ENCODE measurements at places on chromosomes 11 and 22. TPM values are rescaled to one million over a fixed set of nuclear protein-coding genes. Genes with fewer than 3 reads are reported as not detected.

DNA sequence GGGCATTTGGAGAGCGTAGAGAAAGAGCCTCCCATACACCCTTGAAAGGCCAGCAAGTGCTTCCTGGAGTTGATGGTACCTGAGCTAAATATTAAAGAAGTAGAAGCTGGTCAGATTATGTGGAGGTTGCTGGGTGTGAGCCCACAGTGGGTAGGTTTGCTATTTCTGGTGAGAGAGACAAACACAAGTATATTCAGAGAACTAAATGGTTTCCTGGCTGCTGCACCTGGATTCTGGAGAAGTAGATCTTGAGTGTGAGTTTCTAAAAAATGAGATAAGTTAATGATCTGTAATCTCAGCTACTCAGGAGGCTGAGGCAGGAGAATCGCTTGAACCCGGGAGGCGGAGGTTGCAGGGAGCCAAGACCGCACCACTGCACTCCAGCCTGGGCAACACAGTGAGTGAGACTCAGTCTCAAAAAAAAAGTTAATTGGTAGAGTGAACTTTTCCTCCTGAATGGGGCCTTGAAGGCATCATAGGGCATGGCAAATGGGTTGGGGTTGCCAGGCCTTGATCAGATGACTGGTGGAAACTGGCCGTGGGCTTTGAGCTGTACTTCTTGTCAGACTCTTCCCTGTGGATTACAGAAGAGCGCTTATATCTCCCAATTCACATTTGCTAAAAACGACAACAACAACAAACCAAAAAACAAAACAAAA, 75.8 kb downstream of the ADAMTS15 start:
- no peaks in the 10 kb centered on the region for H3K36me3 ChIP-seq
- no peak for DNase-seq
- H3K27ac ChIP-seq: no peak overlapping the region
- no peak overlapping the region for H3K4me3 ChIP-seq
- no peaks in the 10 kb centered on the region for H3K4me1 ChIP-seq

GRCh38 chr11:31131760-31132159, 237.8 kb downstream of the DCDC1 start:
- no peak overlapping the region for H3K4me3 ChIP-seq
- H3K27me3 ChIP-seq: no peaks in the 10 kb centered on the region
- no peak for DNase-seq
- H3K27ac ChIP-seq: no peak overlapping the region
- H3K4me1 ChIP-seq: peaks cover 3% of the 10 kb centered on the region

GRCh38 chr11:106137061-106137460, 59.6 kb downstream of the AASDHPPT start:
- H3K4me3 ChIP-seq: no peak overlapping the region
- H3K27ac ChIP-seq: no peak overlapping the region
- no peak for DNase-seq
- no peaks in the 10 kb centered on the region for H3K27me3 ChIP-seq

DNA sequence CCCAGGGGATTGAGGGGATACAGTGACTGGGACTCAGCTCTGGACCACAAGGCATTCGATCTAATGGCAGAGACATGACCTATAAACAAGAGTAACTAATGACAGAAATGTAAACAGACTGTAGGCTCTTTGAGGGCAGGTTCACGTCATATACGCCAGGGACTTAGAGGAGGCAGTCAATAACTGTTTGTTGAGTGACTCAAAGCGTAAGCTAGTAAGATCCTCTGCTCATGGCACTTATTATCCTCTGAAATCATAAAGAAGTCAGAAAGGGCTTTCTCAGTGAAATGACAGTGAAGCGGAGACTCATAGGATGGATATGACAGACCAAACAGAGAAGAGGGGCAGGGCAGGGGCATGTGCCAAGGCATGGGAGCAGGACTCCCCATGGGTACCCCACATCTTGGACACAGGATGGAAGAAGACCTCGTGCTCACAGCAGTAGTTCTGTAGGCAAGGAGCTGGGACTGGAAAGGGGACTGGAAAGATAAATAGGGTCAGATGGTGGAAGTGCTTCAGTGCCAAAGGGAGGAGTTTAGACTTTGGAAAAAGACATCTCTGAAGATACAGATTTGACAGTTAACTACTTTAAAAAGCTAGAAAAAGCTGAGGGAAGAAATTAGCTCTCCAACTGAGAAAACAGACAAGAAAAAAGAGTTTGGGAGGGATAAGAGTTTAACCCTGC, 72.7 kb downstream of the SLC1A2 start:
- H3K27me3 ChIP-seq: no peaks in the 10 kb centered on the region
- H3K27ac ChIP-seq: no peak overlapping the region
- no peaks in the 10 kb centered on the region for H3K4me1 ChIP-seq
- DNase-seq: no peak
- no peak overlapping the region for H3K4me3 ChIP-seq

Gene IGLL1
- total RNA-seq: not detected

Gene RCOR2
- 45.0 TPM for total RNA-seq

Gene FLRT1
- not detected for total RNA-seq

Gene MAJIN
- not detected for total RNA-seq

Gene LRRC74B
- total RNA-seq: not detected

Gene SDHD
- total RNA-seq: 64.8 TPM

Gene B4GALNT4
- 102 TPM for total RNA-seq
